ENCODE measurements at places on chromosomes 16 and 17.
A peak's percentile ranks its signal among the peaks of the same experiment; 100 is the strongest.

DNA sequence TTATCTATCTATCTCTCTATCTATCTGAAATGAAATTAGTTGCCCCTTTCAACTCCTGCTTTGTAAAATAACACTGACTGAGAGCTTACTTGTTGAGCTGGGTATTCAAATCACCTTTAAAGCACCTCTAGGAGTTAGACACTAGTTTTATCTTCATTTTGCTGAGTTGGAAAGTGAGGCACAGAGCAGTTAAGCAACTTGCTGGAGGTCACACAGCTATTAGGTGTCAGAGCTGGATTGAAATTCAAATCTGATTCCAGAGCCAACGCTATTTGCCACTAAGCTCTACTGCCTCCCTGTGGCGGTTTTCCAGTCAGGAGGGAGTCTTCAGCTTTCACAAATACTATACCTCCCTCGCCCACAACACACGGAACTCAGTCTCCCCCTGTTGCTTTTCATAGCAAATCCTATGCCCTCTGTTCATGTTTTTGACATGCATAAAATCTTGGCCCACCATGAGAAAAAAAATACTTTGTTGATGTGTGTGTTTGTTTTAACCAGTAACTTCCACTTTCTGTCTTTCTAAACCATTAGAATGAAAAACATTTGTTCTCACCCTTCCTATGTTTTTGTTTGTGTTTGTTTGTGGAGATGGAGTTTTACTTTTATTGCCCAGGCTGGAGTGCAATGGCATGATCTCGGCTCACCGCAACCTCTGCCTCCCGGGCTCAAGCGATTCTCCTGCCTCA is 74.8 kb upstream of the SMURF2 start:
- peak; percentile 59 for DNase-seq

GRCh38 chr17:46147296-46147695 is 45.9 kb downstream of the KANSL1 start:
- no peak for DNase-seq

- no peak for DNase-seq
These were observed 42.2 kb upstream of the GSE1 start for GRCh38 chr16:85570735-85571562.

DNA sequence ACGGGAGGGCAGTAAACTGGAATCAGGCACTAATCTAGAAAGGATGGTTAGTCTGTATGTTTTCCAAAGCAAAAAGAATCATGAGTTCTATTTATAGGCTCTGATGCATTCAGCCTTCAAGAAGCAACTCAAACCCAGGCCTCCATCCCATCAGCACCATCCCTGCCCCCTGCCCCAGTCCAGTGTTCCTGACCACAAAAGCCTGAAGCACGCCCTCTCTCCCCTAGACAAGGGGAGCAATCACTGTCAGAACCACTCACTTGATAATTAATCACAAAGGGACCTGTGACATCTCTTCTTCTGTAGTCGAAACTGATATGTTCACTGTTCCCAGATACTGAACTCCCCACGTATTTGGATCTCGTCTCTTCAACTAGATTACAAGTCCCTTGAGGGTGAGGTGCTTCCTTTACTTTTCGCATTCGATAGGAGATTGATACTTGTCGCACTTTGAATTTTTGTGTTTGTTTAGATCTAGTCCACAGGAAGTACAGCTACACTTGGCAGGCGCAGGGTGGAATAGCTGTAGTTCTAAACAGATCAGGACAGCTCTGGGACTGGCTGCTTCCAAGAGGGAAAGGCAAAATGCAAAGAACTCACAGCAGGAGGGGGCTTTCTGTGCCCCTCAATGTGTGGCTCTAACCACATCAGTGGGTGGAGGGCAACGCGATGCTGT is 36.4 kb upstream of the CCDC182 start:
- DNase-seq: no peak

DNA sequence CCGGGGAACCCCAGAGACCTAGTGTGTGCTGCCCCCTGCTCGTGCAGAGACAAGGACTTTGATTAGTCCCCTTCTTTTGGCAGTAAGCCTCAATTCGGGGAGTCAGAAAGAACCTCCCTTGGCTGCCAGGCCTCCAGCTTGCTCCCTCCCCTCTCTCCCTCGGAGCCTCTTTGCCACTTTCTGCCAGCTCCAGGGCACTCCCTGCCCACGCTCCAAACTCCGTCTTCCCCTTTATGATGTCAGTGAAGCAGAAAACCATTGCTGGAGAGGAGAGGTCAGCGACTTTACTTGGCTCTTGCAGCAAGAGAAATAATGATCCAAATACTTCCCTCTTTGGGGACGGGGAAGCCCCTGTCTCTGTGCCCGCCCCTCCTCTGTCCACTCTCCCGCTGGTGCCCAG is 28.1 kb downstream of the TTYH2 start:
- no peak for DNase-seq

- DNase-seq: no peak
These were observed 32.4 kb downstream of the LCMT1 start for GRCh38 chr16:25143928-25144327.

GRCh38 chr17:11553135-11553534 is 45.1 kb upstream of the DNAH9 start:
- DNase-seq: no peak

DNA sequence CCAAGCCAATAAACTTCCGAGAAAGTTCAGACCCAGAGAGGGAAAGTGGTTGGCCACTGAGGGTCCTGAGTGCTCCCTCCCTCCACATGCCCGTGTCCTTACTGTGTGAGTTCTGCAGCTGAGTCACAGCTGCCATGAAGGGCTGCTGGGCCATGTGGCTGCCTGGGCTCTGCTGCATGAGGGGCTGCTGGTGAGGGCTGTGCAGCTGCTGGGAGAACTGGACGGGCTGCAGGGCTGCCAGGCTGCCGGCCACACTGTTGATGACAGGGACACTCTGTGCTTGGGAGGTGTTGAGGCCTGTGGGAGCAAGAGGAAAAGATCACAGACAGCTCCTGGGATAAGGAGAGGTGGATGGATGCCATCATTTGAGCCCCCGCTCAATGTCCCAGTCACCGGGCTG is 44.0 kb downstream of the HNF1B start:
- DNase-seq: no peak

GRCh38 chr17:81423698-81424071 is 28.4 kb downstream of the BAHCC1 start:
- DNase-seq: no peak

- no peak for DNase-seq
These were observed 226.7 kb upstream of the ELAC2 start for GRCh38 chr17:13244513-13244912.

GRCh38 chr17:62755141-62755851 is 52.8 kb downstream of the MARCHF10 start:
- no peak for DNase-seq

DNA sequence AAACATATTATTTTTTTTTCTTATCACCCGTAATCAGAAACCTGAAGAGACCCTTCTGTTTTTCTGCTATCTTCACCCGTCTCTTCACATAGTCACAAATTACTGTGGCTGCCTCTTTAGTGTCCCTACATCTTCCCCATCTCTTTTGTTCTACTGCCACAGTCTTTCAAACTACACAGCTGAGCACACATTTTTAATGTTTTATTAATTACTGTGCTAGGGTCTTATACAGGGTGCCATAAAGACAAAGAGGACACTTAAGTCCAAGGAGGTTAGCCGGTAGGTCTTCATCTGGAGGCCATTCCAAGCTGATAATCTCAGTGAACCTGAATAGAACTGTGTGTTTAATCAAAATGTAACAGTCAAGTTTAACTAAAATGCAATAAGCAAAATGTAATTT is 20.7 kb downstream of the CNTNAP4 start:
- no peak for DNase-seq

DNA sequence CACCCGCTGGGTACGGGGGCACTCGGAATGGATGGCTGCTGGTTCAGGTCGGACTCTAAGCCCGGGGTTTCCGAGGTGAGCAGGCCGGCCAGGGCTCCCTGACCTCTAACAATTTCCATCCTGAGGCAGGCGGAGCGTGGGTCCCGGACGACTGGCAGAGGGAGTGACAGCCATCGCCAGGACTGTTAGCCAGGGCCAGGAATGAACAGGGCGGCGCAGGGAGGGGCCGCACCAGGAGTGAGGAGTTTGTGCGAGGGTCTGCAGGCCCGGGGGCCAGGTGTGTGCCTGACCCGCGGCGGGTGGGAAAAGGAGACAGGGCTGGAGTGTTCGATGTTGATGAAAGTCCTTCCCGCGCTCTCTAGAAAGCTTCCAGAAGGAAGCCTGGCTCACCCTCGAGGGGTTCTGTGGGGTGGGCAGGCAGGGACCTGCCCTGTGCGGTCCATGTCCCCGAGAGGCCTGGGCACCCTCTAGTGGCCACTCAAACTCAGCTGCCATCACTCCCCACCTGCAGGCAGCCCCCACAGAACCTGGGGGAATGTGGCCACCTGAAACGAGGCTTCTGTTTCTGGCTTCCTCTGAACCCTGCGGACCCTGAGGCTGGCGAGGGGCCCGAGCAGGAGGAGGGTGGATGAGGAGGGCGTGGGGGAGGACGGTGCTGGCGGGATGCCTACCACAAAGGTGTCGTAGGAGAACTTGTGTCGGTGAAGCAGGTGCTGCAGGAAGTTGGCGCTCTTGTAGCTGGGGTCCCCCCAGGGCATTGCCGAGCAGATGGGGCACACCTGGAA is 8.2 kb downstream of the RNF166 start:
- DNase-seq: no peak

- no peak for DNase-seq
These were observed 77.1 kb upstream of the GSE1 start for GRCh38 chr16:85536073-85536410.

DNA sequence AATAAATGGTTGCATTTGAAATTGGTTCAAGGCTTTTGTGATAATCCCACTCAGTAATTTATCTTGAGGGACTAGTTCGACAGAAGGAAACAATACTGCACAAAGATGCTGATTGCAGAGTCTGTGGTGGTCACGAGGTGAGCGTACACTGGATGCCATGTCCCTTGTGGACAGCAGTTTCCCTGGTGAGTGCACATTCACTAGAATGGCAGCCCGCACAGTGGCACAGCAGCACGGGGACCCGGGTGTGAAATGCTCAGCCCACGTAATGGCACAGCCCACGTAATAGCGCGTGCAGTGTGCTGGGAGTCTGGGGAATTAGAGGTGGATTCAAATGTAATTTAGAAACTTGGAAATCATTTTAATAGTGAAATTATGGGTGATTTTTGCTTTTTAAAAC is 154.0 kb downstream of the LGALS9B start:
- no peak for DNase-seq

DNA sequence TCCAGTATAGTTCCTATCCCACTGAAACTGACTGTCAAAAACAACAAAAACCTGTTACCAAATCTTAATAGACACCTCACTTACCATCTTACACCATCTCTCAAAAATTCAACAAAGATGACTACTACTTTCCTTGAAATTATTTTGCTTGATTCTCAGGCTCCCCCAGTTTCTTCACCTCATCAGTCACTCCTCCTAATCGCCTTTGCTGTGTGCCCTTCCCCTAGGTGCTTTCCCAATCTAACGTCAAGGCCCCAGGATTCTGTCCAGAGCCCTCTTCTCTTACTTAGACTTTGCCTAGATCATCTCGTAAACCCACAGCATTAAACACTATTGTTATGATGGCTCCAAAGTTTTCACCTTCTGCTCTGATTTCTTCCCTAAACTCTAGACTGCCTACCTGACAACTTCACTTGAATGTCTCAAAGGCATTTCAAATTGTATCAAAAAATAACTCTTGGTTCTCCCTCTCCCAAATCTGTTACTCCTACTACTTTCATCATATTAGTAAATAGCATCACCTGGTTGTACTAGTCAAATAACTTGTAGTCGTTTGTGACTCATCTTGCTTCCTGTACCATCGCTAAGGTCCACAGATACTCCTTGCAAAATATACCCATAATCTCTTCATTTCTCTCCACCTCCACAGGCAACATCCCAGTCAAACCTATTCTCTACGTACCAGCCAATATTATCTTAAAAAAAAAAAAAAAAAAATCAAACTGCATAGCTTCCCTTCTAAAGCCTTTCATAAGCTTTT is 18.0 kb downstream of the C16orf87 start:
- no peak for DNase-seq

DNA sequence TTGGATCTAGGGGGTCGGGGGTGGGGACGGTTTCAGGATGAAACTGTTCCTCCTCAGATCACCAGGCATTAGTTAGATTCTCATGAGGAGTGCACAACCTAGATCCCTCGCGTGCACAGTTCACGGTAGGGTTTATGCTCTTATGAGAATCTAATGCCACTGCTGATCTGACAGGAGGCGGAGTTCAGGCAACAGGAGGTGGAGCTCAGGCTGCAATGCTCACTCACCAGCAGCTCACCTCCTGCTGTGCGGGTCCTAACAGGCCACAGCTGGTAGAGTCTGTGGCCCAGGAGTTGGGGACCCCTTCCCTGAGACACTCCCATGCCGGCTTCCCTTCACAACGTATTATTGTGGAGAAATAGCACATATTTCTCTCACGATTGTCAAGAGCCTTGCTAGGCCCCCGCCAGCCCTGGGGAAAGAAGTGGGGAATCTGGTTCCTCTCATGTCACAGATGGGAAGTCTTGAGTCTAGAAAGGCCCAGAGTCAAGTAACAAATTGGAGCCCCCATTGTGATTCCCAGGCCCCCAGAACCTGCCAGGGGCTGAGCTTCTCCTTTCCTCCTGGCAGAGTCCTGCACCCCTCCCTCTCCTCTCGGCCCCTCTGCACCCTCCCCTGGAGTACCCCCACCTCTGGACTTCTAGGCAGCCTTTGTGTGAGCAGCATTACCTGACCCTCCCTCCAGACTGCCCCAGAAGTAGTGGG is 6.1 kb upstream of the KRT14 start:
- no peak for DNase-seq

GRCh38 chr17:13073018-13073417 is 55.2 kb upstream of the ELAC2 start:
- no peak for DNase-seq
